Brain (organoid and tissue), 16 donors: ENCODE measurements at places on chromosomes 2 and 18.

DNA sequence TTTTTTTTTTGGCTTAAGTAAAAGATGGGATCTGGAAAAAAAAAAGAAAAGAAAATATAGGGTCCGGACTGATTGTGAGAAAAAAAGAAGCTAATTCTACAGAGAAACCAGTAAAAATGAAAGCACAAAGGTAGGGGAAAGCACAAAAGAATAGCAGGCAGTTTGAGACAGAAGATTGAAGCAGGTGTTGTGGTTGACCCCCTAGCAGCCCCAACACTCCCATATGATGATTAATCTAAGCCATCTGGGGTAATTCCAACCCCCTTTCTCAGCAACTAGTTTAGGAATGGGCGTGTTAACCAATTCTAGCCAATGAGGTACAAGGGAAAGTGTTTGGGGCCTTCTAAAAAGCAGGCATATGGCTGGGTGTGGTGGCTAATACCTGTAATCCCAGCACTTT is 77.0 kb downstream of the MBD2 start:
- DNase-seq, result no peak

GRCh38 chr18:45838302-45839070 is 13.0 kb downstream of the SIGLEC15 start:
- DNase-seq, result no peak

- DNase-seq, result no peak
These were observed 17.2 kb downstream of the SULT1C2 start for GRCh38 chr2:108305901-108306300.

DNA sequence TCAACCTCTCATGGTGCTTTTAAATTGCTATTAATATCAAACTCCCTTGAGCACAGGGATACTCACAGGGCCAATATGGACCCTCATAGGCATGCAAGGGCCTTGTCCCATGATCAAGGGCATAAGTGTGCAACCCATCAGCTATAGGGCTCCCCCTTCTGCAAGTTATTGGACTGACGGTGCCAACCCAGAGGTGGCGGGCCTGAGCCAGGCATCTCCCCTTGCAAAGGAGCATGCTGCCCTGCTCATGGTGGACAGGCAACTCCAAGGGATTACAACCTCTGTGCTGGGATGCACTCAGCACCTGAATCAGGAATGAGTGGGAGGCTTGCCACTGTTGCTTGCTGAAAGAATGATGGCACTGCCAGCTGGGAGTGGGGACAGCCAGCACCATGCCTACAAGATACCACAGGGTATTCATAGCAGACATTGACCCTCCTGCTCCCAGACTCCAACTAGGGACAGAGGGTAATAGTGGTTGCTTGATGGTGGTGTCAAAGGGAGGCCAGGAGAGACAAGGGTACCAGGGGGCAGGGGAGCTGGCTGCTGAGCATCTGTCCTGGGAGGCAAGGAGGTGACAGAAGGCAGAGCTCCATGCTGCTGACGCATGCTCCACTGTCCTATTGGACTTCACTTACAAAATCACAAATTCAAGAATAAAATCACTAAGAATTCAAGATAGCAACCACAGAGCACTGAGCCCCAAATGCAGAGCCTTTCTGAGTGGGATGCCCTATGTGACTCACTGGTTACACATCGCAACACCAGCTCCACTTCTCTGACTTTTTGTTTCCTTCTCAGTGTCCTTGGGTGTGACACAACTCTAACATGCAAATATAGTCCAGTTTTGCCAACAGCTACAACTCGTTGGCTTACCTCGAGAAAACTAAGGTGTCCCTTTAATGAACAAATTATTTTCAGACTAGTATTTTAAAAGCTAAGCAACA is 157.1 kb upstream of the CCDC150 start:
- DNase-seq, result no peak

DNA sequence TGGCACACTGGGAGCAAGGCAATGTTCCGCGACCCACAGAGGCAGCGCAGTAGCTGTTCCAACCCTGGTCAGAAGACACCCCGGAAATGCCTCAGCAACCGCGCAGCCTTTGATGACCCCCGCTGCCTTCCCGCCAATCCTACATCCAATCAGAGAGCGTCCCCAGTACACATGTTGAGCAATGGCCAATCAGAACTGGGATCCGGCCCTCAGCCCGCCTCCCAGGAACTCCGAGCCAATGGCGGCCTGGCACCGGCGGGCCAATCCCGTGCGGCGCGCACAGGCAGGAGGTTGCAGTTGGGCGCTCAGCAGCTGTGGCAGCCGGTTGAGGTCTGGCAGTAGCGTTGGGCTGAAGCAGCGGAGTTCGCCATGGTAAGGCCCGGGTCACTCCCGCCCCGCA is at the start of gene TUBA3D:
Gene TUBA3D (plus strand): TSS at position 289 of the 400 bp plus-strand sequence. CDS start 81 bp downstream, at position 370.
- no peak for DNase-seq
